Endothelial cell of umbilical vein (primary cell): ENCODE measurements at places on chromosomes 1 and 21. TPM values are rescaled to one million over a fixed set of nuclear protein-coding genes. Genes with fewer than 3 reads are reported as not detected.
A peak's percentile ranks its signal among the peaks of the same experiment; 100 is the strongest.

Gene PTPN7
- polyA plus RNA-seq: 1.8 and 2.4 TPM in 2 replicates

Gene STUM
- polyA plus RNA-seq: not detected in 2 replicates

DNA sequence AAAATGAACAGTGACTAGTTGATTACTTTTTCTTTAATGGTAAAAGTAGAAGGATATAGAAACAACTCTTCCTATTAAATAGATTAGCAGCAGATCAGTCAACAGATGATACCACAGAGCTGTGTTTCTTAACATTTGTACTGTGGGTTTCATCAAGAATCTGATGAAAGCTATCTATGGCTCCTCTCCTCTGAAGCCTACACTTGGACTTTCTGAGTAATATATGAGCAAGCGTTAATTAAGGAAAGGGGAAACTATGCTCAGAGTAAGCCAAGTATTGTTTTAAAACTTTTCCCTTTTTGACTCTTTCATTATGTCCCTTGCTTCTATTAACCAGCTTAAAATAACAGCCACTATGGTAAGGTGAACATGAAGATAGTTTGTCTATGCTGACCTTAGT lies 10.8 kb downstream of the ARID4B start:
- peak; percentile 36 for DNase-seq

DNA sequence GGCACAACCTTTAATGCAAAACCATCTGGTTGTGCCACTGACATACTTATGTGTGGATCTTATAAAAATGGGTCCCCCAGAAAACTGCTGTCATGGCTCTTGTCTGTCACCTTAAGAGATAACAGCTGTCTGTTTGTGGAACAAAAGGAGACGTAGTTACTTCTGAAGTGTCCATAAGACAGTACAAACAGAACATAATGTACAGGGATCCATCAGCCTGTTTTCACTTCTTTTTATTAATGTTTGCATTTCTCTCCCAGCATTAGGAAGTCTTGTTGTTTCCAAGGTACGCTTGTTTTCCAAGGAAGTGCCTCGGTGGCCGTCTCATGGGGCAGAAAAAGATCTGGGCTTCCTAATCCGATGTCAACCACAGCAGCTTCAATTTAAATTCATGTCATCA lies 11.2 kb upstream of the ST6GALNAC5 start:
- DNase-seq: no peak

DNA sequence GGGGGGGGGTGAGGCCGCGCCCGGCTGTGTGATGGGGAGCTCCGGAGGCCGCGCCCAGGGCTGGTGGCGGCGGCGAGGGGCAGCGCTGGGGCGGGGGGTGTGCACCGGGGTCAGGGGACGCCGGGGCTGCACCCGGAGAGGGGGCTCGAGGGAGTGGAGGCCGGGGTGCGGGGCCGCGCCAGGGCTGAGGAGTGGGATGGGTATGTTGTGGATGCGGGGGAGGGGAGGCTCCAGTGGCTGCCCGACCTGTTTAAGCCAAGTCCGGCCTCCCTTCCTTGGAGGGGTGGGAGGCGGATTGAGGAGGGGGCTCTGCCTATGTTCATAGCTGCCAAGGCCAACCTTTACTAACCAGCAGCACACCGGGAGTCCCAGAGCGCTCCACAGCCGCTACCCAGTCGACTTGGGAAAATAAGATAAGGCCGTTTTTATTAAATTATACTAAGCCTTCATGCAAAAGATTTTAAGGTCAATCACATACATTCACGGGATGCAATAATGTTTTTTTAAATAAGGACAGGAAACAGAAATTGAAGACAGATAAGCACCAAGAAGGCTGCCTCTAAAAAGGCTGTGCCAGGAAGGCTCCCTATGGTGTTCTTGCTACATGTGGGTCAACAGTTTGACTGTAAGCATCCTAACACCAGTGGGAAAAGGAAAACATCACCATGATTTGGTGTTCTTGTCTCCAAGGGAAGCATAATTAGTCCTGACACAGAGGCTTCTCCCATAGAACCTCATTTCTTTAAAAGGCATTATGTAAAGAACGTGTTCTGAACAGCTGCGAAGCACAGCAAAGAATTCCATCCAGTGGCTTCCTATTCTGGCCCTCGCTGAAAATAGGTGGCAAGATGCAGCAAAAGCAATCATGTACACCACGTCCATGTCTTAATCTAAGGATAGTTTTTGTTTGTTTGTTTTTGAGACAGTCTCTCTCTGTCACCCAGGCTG lies 626 bp upstream of the HLCS start:
- peak; percentile 88 for DNase-seq

- DNase-seq: no peak
These were observed 28.5 kb downstream of the IL12RB2 start for GRCh38 chr1:67336157-67336556.

DNA sequence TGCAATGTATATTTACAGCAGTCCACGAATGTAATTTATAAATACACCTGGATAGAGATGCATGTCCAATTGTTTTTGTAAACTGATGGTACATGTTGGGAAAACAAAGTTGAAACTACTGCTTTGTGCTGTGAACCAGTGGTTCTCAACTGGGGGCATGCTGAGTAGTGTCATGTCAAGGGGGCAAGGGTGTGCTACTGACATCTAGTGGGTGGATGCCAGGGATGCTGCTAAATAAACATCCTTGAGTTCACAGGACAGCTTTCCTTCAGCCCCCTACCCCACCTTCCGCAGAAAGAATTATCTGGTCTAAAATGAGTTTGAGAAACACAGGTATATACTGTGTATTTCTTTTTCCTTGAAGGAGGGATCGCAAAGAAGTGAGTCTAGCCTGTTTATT lies 95.9 kb downstream of the RASAL2 start:
- peak; percentile 48 for DNase-seq

DNA sequence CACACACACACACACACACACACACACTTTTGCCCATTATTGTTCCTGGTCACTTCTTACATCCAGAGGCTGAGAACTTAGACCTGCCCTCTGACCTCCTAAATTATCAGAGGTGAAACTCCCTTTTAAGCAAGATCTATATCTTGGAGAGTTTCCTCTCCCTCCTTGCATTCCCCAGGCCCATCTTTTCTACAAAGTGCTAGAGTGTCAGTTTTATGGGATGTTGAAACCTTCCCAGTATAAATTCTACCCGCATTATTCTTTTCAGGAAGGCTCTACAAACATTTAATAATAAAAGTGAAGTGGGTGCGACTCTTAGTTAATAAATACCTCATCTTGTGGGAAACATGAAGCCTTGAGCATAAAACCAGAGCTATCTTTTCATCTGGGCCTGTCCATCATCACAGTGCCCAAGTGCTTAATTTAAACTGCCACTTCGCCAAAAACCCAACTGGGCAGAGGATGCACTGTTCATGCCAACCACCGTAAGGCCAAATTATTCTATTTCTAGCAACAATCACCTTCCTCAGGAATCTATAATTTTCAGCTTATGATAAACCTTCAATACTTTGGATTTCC lies 458.2 kb upstream of the RUNX1 start:
- DNase-seq: no peak

DNA sequence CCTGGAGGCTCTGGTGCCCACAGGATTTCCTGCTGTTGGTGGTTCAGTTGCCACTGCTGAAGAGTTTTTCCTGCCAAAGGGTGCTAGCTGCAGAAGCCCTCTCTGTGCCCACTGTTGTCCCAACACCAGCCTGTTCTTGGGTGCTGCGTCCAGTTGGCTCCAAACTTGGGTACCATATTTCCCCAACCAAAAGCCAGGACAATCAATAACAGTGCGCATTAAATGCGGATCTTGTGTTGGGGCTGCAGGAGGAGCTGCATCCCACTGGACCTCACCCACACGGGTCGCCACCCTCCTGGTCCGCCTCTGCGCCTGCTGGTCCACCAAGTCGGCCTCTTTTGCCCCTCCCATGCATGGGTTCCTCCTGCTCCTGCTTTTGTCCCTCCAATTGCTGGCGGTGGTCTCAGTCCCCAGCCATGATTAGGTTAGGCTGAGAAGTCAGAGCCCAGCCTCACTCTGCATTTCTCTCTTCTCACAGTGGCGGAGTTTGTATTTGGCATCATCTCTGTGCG lies 9.8 kb downstream of the ABCG1 start:
- DNase-seq: no peak

GRCh38 chr1:211518330-211519289 lies 26.6 kb upstream of the RD3 start:
- DNase-seq: no peak
